Hematopoietic multipotent progenitor cell treated with erythropoietin and hydrocortisone succinate and interleukin-3 and kit ligand, for 4 days (in vitro differentiated cells): ENCODE measurements at places on chromosomes 11 and 22.

GRCh38 chr22:41957941-41958556, 6.1 kb downstream of the SMIM45 start:
- no peak for DNase-seq

DNA sequence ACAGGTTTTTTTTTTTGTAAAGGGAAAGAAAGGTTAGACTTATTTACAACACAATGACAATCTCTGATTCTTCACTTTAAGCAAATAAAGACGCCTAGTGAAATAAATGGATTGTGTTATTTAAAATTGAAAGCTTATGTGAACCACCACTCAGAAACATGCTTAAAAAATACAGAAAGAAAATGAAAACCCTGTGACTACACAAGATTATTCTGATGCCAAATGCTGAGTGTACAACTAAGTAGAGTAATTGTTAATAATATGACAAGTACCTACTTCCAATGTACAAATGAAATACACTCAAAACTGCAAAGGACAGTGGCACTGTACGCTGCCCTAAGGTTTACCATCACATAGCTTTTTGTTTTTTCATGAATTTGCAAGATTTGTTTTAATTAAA, 1.0 kb downstream of the BLID start:
- DNase-seq, result no peak

DNA sequence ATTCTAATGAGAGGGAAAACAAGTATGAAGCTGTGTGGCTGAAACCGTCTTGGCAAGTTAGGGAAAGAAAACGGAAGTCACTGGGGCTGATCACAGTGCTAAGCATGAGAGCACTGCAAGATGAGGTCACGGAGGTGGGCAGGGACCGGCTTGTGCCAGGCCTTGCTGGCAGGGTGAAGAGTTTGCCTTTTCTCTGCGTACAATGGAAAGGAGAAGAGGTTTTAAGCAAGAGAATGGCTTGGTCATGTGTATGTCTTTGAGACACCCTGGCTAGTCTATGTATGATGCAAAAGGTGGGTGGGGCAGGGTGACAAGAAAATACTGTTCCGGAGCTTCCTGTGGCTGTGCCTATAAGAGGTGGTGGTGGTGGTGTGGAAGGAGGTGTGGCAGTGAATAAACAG, 567.9 kb downstream of the NTM start:
- no peak for DNase-seq

DNA sequence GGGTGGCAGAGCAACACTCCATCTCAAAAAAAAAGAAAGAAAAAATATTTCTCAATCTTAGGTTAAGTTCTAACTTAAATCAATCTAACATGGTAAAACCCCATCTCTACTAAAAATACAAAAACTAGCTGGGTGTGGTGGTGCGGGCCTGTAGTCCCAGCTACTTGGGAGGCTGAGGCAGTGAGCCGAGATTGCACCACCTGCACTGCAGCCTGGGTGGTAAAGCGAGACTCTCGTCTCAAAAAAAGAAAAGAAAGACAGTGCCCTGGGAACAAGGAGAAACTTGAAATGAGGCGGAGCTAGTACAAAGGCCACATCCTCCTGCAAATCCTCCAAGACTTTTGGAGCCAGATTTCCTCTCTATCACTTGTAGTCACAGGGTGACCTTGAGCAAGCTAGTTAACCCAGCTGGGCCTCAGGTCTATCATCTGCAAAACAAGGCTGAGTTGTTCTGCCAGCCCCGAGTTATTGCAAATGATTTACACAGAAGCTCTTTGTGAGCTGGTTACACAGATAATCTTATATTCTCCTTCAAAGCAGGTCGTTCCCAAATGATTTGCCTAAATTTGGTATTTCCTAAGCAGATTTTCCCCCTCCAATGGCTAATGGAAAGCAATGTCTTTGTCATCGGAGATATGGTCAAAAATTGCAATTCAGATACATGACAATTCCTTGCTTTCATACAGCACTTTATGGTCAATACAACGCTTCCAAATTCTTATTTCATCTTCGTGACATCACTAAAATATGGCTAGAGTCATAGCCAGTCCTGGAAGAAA, 1.9 kb downstream of the ANKRD54 start:
- DNase-seq, result no peak

- DNase-seq, result no peak
Measured at GRCh38 chr22:40679964-40680818, 907 bp downstream of the MCHR1 start.

GRCh38 chr22:19666673-19667593, 47.4 kb upstream of the SEPTIN5 start:
- no peak for DNase-seq
